ENCODE measurements at places on chromosomes 4 and X. TPM values are rescaled to one million over a fixed set of nuclear protein-coding genes. Genes with fewer than 3 reads are reported as not detected.

Gene MGAT4D
- not detected for total RNA-seq

Gene TCP11X2
- not detected for total RNA-seq

Gene SLC34A2
- 0.26 TPM for total RNA-seq

Gene ASB9
- 0.27 TPM for total RNA-seq

Gene NPNT
- 3.1 TPM for total RNA-seq

Gene LRAT
- total RNA-seq = 0.50 TPM

GRCh38 chrX:36867143-36867542 is 141.0 kb upstream of the FAM47C start:
- H3K36me3 ChIP-seq = no peaks in the 10 kb centered on the region
- H3K4me1 ChIP-seq = no peaks in the 10 kb centered on the region
- DNase-seq = peak; percentile 1
- no peak overlapping the region for H3K4me3 ChIP-seq

GRCh38 chr4:26887809-26888208 is 27.2 kb downstream of the STIM2 start:
- no peaks in the 10 kb centered on the region for H3K36me3 ChIP-seq
- no peaks in the 10 kb centered on the region for H3K4me1 ChIP-seq
- H3K27ac ChIP-seq = no peak overlapping the region
- H3K4me3 ChIP-seq = no peak overlapping the region
- H3K27me3 ChIP-seq = no peaks in the 10 kb centered on the region

DNA sequence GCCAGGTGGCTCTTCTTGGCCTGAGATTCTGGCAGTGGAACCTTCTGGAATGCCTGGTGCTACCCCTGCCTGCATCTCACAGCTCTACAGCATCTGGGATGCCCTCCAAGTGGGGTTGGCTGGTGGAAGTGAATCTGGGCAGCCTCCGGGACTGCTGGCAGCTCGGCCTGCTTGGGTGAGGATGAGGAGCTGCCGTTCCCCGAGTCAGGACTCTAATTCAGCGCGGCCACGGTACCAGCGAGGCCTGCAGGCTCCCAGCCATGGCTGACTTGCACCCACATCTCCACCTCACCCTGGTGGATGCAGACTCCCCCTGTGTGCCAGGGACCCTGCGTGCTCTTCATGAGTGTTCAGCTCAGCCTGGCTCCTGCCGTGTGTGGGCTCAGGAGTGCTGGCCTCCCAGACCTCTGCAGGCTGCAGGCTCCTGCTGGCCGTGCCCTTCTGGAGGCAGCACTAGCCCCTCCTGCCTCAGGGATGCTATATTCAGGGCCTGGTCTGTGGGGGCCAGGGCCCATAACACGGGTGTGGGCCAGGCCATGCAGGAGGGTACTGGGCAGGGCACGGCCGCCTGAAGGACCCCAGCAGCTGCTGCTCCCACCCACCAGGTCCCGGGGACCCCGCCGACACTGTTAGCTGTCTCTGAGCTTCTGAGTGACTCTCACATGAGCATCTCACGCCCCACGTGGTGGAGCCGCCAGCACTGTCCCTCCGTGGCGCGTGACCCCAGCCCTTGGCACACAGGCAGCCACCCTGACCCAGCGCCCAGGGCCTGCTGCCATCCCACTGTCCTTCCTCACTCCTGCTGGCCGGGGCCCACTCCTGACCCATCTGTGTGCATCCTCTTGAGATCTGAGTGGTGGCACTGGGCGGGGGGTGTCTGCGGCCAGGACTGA is 10.6 kb downstream of the UVSSA start:
- no peak overlapping the region for H3K4me3 ChIP-seq
- no peaks in the 10 kb centered on the region for H3K27me3 ChIP-seq
- H3K4me1 ChIP-seq = peaks cover 4% of the 10 kb centered on the region
- no peak for DNase-seq
- H3K27ac ChIP-seq = no peak overlapping the region

DNA sequence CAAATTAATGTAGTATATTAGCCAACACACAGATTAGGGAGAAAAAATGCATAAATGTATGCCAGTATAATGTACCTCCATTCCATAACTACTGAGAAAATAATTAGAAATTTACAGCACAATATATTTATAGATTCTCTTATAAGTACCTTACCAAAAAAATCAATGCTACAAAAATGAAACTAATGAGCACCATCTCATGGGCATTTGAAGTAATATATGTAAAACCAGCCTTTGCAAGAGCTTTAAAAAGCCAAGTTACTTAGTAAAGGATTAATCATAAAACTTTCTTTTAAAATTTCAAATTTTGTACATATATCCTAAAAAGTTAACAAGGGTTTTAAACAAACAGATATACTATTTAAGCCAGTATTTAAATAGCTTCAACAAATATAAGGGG is 43.2 kb downstream of the LRBA start:
- no peak overlapping the region for H3K4me3 ChIP-seq
- no peak overlapping the region for H3K27ac ChIP-seq
- H3K27me3 ChIP-seq = no peaks in the 10 kb centered on the region
- H3K36me3 ChIP-seq = no peaks in the 10 kb centered on the region

DNA sequence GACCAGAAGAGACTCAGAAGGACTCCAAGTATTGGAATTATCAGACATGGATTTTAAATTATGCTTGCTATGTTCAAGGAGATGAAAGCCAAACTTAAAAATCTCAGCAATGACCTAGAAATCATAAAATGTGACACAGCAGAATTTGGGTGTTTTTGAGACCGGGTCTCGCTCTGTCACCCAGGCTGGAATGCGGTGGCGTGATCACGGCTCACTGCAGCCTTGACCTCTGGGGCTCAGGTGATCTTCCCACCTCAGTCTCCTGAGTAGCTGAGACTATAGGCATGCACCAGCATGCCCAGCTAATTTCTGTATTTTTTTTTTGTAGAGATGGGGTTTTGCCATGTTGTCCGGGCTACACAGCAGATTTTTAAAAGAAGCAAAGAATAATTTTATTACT is 12.7 kb downstream of the TAB3 start:
- no peaks in the 10 kb centered on the region for H3K36me3 ChIP-seq
- H3K27ac ChIP-seq = no peak overlapping the region
- H3K4me1 ChIP-seq = peaks cover 3% of the 10 kb centered on the region

- H3K27me3 ChIP-seq = no peaks in the 10 kb centered on the region
- no peaks in the 10 kb centered on the region for H3K4me1 ChIP-seq
- no peak for DNase-seq
- H3K27ac ChIP-seq = no peak overlapping the region
Measured at GRCh38 chr4:5654791-5655190, 53.6 kb downstream of the EVC2 start.

DNA sequence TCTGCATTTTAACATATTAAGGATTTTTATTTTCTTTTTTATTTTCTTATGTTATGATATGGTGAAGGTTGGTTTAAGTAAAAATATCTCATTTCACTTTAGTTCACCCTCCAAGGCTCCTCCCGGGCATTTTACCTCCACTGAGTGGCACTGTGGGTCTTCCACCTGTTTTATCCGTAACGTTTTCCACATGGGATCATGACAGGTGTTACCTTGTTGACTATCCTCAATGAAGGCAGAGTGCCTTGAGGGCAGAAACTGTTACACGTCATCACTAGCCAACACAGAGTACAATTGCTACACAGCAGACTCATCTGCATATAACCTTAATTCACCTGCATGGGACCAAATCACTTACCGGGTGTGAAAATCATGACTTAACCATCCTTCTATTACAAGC is 105.8 kb downstream of the GEMIN8 start:
- no peak for DNase-seq
- no peak overlapping the region for H3K4me3 ChIP-seq
- no peaks in the 10 kb centered on the region for H3K36me3 ChIP-seq
- H3K27me3 ChIP-seq = no peaks in the 10 kb centered on the region
- H3K27ac ChIP-seq = no peak overlapping the region

- no peak overlapping the region for H3K4me3 ChIP-seq
- no peaks in the 10 kb centered on the region for H3K36me3 ChIP-seq
- no peaks in the 10 kb centered on the region for H3K27me3 ChIP-seq
- peaks cover 4% of the 10 kb centered on the region for H3K4me1 ChIP-seq
Measured at GRCh38 chrX:44954562-44954961, 81.6 kb downstream of the KDM6A start.

- no peak for DNase-seq
- H3K4me3 ChIP-seq = peak overlapping the region; percentile 82
- H3K4me1 ChIP-seq = peaks cover 2% of the 10 kb centered on the region
- H3K27me3 ChIP-seq = no peaks in the 10 kb centered on the region
Measured at GRCh38 chr4:87391576-87392054, 627 bp upstream of the HSD17B11 start.
